Right renal cortex interstitium (tissue), 3 donors: ENCODE measurements at places on chromosomes 7 and 10.

GRCh38 chr7:867001-867405 lies 9.4 kb upstream of the GET4 start:
- DNase-seq: no peak

DNA sequence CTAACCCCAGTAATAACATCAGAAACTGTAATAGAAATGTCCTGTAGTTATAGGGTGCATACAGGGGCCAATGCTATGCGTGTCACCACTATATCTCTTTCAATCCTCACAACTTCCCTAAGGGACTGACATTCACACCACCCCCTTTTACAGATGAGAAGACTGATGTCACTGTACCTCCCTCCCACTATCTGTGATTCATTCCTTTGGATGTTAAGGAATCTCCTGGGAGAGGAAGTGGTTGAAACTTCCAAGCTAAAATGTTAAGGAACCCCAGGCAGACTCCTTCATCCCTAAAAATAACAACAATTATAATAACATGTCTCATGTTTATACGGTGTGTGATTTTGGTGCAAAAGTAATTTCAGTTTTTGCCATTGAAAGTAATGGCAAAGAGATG lies 5.4 kb downstream of the COL13A1 start:
- DNase-seq: no peak

DNA sequence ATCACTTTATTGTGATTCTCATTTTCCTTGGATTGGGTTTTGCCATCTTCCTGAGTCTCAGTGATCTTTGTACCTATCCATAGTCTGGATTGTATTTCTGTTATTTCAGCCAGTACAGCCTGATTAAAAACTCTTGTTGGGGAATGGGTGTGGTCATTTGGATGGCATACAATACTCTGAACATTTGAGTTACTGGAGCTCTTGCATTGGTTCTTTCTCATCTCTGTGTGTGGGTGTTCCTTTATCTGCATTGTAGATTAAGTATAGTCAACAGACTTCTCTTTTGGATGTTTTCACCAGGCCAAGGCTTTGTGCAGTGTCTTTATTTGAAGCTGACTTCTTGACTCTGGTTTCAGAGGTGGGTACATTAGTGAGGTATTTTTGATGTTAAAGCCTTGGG lies 42.2 kb downstream of the RUNDC3B start:
- no peak for DNase-seq

- no peak for DNase-seq
Measured at GRCh38 chr7:158586499-158587161, 993 bp downstream of the PTPRN2 start.

DNA sequence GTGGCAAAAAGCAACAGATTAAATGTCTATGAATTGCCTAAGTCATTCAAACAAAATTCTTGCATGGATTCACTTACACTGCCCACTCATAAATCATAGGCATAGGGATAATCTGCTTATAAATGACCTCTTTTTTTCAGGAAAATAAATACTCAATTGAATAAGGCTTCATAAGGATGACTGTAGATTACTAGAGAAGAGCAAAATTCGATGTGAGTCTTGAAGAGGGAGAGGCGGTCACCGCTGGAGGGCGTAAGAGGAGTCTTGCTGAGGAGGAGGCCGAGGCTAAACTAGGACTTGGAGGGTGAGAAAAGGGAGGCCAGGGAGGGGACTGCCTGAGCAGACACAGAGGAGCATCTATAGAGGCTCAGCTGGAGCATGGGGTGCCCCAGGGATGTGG lies 135.4 kb upstream of the RSU1 start:
- no peak for DNase-seq
